Thoracic aorta (tissue), 2 donors: ENCODE measurements at places on chromosomes 1 and 21.

DNA sequence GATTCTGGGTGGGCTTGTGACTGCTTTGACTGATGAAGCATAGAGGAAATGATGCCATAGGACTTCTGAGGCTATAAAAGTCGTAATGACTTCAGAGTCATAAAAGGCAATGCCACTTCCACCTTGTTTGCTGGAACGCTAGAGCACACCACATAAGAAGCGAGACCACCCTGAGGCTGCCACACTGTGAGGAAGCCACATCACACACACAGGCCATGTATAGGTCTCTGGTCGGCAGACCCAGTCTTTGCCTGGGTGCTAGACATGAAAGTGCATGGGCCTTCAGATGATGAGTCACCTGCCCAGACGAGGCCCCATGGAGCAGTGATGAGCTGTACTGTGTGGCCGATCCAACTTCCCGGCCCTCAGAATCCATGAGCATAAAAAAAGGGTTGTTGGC, 14.2 kb upstream of the KANK4 start:
- DNase-seq, result no peak

- DNase-seq, result no peak
Observed at GRCh38 chr1:44034976-44035716, 3.9 kb upstream of the SLC6A9 start.

GRCh38 chr1:186617926-186618325, 62.3 kb downstream of the PTGS2 start:
- no peak for DNase-seq

DNA sequence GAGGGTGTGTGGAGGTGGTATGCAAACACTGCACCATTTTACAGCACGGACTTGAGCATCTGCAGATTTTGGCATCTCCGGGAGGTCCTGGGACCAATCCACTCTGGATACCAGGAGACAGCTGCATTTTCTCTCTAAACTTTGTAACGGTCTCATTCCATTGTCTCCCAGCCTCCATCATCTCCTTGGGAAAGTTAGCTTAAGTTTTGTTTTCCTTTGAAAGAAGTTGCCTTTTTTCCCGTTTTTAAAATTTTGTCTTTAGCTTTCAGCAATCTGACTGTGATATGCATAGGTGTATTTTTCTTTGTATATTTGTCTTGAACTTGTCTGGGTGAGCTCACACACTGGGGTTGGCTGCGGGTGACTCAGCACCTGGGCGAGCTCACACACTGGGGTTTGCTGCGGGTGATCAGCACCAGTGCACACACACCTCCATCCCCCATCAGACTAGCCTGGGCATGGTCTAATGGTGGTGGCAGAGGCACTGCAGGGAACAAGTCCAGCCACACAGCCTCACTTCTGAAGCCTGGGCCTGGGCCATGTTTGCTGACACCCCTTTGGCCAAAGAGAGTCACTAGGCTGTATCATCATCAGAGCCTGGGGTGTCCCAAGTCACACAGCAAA, 32.1 kb upstream of the COL18A1 start:
- DNase-seq, result no peak

- DNase-seq, result no peak
Observed at GRCh38 chr21:31045841-31046240, 7.6 kb upstream of the KRTAP19-8 start.

GRCh38 chr21:38123626-38124025, 133.2 kb upstream of the KCNJ15 start:
- no peak for DNase-seq

- no peak for DNase-seq
Observed at GRCh38 chr1:220887520-220888416, 8.5 kb downstream of the HLX start.

GRCh38 chr21:17391811-17392340, 121.0 kb upstream of the CXADR start:
- no peak for DNase-seq

- DNase-seq, result peak; percentile 33
Observed at GRCh38 chr1:43541721-43542401, 11.2 kb downstream of the PTPRF start.

DNA sequence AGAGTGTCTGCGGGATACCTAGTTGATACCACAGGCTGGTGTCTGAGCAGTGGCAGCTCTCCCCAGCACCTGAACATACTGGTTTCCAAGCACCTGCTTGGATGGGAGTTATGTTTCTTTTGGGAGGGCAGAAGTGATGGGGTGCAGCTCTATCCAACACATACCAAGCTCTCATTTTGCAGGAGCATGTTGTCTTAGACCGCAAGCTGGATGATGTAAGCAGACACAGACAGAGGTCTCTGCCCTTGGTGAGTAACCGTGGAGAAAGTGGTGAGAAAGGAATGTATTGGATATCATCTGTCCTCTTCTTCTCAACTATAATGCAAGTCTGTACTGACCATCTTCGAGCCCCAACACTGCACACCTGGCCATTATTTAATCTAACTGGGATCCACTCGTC, 37.4 kb downstream of the ZNF496 start:
- no peak for DNase-seq

DNA sequence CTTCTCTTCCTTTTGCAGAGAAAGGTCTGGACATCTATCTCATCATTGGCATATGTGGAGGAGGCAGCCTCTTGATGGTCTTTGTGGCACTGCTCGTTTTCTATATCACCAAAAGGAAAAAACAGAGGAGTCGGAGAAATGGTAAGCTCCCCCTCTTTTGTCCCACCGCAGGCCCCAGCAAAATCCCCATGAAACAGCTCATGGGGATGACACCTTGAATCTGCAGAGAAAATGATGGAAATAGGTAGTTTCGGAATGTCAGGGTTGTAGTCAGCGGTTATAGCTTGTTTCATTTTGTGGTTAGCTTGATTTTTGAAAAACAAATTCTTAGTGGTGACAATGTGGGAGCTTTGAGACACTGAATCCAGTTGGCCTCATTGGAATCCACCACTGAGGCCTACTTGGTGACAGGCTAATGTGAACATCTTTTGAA, 10.3 kb downstream of the CD2 start:
- DNase-seq, result no peak

GRCh38 chr1:182877842-182878241, 38.7 kb downstream of the DHX9 start:
- no peak for DNase-seq

- no peak for DNase-seq
Observed at GRCh38 chr1:46983830-46984586, 39.5 kb upstream of the CYP4X1 start.

DNA sequence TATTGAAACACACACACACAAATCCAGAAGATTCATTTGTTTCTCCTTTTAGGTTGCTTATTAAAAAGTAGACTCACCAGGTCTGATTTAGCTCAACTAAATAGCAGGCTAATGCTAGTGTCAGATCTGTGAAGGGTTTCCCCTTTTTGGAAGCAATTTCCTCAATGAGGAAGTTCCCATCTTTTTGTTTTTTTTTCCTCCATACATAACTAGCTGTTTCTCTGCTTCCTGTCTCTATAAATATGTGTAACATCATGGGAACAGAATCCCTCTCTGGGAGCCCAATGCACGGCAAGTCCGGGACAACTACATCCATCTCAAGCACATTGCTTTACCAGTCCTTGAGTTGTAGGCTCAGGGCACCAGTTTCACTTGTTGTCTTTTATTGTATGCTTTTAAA, 1421.1 kb downstream of the PLA2G4A start:
- no peak for DNase-seq

DNA sequence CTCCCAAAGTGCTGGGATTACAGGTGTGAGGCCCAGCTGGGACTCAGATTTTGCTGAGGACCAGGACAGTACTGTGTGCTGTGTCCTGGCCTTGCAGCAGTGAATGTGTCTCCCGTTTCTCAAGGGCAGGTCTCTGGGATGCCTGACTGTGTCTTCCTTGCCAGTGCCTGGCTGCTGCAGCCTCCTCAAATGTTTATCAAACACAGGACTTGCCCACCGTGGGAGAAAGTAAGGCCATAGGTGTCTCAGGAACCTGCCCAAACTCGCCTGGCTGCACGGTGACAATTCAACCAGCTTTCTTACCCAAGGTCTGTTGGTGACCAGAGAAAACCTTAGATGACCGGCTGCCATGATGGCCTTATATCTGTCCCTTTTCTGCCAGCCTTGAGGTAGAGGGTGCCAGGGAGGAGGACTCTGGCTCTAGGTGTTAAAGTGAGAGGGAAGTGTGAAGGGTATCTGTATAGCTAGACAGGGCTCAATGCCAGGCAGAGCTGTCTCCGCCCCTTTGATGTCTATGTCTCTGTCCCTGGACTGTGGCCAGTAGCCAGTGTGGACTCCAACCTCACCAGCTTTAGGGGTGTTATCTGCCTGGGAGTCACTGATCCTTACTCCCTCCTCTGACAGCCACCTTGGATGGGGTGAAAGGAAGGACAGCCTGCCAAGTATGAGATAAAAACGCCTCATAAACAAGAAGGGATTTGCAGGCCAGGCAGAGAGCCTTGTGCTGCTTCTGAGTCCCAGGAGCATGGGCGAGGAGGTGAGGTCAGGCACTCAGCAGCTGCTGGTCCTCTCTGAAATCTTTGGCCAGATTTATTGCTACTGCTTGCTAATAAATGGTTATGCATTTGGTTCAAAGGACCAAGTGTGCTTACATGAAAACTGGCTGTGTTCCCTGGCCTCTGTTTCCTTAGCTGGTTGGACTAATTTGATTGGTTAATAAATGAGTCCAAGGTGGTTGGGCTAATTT, 22.3 kb downstream of the IL6R start:
- no peak for DNase-seq

GRCh38 chr1:98210064-98210463, 289.2 kb upstream of the DPYD start:
- no peak for DNase-seq
